Activated naive CD4-positive, alpha-beta T cell treated with anti-CD3 and anti-CD28 coated beads, Interleukin-2, amount 10 ng/mL, durations not matched to agents 5 hours and 36 hours (primary cell): ENCODE measurements at places on chromosomes 3 and 15. TPM values are rescaled to one million over a fixed set of nuclear protein-coding genes. Genes with fewer than 3 reads are reported as not detected.

The CCR1 gene
- 1.5 TPM for total RNA-seq

The DLL4 gene
- not detected for total RNA-seq

The MGLL gene
- 0.19 TPM for total RNA-seq

The ZNF80 gene
- 0.15 TPM for total RNA-seq
